SW480 (cell line): ENCODE measurements at places on chromosomes 5 and 9.

DNA sequence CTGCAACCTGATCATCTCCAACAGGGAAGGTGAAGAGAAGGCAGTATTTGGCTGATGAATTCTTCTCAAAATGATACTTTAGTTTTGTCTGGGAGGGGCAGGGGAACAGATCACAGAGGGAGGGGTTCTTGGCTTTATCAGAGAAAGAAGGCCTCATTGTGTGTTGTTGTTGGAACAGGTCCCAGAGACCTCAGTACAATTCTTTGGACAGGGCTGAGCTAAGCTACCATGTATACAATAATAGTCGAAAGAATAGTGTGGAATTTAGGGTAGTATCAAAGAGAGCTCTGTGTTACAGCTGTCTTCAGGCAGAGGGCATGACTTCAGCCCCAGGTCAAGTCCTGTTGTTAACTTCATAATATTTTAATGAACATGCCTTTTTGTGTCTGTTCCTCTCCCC lies 39.9 kb downstream of the ARHGAP26 start:
- no peak for DNase-seq

DNA sequence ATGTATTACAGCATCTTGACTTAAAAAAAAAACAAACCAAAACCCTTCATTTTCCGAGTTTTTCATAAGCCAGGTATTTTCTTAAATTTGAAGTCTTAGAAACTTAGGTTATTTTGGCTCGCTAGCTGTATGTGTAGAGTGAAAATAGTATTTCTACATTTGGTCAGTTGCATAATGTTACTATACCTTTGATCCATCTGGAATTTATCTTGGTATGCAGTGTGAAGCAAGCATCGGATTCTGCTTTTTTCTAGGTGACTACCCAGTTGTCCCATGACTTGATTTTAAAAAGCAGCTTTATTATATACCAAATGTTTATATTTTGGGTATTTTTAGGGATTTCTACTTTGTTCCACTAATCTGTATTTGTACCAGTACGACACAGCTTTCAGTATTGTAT lies 27.7 kb downstream of the UBAP1 start:
- DNase-seq = no peak

GRCh38 chr9:90698871-90699440 lies 56.3 kb upstream of the DIRAS2 start:
- DNase-seq = no peak

DNA sequence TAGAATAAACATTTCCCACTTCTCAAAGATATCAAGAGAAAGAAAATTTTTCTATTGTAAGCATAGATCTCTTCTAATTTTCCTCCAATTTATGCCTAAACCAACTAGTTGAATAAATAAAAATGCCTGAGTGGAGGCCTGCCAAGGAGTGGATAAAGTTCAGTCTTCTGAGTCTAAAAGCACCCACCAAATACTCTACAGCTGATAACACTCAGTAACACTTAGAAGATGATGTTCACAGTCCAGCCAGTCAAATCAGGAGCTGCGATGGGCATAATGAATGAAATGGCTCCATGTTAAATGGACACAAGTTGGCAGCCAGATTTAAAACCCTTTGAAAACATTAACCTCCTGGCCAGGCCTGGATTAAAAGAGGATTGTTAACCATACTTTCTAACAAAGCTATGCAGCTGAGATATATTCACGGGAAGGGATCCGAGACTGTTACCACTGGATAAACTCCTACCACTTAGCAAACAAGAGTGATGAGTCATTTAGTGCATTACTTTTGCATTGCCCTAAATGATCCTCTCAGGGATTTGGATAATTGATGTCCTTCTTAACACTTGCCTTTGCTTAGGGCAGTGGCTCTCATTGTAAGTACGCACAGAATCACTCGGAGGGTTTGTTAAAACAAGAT lies 63.7 kb upstream of the CCDC112 start:
- peak; percentile 47 for DNase-seq

GRCh38 chr5:79547982-79548381 lies 34.0 kb upstream of the HOMER1 start:
- DNase-seq = no peak

GRCh38 chr5:140328036-140328764 lies 18.2 kb downstream of the HBEGF start:
- DNase-seq = no peak

DNA sequence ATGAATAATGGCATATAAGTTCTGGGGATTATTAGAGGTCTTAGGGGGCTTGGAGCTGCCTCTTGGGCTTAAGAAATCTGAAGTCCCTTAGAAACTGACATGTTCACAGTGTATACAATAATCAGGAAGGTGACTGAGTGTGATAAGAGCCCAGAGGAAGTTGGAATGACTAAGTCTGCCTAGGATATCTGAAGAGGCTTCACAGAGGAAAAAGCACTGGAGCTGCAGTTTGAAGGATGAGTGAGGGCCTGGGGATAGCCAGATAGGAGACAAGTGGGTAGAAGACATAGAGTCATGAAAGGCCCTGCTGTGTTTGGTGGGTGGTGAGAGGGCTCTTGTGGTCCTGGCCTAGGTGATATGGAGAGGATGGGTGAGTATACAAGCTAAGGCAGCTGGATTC lies 8.8 kb downstream of the NEUROG1 start:
- no peak for DNase-seq
